Thyroid gland (tissue), 4 donors: ENCODE measurements at places on chromosomes 3 and 15.
A peak's percentile ranks its signal among the peaks of the same experiment; 100 is the strongest.

- DNase-seq = no peak
Measured at GRCh38 chr15:73786538-73786937, 33.4 kb upstream of the INSYN1 start.

- no peak for DNase-seq
Measured at GRCh38 chr15:85658816-85659215, 135.9 kb downstream of the KLHL25 start.

DNA sequence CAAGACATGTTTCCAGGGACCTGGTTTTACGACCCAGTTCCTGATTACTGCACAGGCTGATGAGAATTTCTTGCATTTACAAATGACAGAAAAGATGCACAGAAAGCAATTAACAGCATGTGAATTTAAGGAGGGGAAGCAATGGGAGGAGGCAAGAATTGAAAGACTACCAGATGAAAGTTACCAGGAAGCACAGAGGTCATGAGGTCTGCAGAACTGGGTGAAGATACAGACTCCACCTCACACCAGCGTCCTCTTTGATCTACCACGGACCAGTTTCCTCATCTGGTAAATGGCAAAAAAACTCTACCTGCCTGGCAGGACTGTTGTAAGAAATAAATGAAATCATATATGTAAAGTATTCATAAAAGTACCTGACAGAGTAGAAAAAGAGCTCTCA is 266.0 kb downstream of the MAGI1 start:
- no peak for DNase-seq

DNA sequence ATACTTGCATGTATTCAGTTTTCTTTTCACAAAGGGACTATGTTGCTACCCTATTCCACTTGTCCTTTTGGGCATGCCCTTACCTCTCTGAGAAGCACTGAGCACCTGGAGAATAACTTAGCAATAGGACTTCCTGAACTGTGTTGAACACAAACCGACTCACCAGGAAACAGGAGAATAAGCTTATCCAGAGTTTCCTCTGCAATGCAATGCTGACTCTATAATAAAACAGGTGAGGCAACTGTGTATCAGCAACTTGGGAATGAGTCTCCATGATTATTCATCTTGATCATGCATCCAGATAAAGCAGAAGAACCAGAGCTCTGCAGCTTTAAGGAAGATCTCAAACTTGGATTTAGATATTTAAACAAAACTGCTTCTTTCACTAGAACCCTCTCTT is 806.5 kb downstream of the IGSF11 start:
- DNase-seq = no peak

DNA sequence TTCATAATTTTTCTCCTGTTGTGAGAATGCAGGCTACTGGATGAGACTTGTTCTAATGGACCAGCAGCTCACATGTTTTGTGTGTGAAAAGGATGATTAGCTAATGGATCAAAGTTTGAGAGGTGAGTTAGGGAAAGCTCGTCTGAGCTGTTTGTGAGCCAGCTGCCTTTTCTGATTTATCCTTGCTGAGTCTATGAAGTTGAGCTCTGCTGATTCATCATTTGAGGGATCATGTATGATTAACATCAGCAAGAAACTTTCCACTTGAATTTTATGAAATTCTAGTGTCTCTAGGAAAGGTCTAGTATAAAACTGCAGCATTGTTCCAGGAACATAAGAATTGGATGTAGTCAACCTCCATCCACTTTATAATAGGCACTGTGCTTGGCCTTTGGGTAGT is 698.7 kb downstream of the NTRK3 start:
- DNase-seq = no peak

DNA sequence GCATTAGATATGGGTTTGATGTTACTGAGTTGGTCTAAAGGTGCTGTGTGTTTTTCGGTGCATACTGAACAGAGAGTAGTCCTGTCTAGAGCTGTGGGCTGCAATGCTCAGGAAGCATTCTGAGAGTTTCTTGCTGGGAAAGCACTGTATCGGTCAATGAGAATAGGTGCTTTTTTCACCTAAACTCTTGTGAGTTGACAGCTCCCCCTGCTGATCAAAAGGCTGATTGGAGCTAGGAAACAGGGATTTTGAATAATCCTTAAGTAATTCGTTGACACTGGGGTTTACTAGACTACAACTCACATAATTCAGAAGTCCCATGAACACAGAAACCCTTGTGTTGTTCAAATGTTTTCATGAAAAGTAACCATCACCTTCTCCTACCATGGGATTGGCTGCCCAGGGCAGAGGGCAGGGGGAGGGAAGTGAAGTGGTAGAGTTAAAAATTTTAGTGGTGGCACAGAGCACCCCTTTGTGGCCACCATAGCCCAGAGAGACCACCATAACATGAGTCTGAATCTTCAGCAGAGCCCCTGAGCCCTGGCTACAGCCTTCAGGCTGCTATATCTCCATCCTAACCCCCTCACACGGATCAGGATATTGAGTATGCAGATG is 13.0 kb upstream of the MANF start:
- peak; percentile 66 for DNase-seq

DNA sequence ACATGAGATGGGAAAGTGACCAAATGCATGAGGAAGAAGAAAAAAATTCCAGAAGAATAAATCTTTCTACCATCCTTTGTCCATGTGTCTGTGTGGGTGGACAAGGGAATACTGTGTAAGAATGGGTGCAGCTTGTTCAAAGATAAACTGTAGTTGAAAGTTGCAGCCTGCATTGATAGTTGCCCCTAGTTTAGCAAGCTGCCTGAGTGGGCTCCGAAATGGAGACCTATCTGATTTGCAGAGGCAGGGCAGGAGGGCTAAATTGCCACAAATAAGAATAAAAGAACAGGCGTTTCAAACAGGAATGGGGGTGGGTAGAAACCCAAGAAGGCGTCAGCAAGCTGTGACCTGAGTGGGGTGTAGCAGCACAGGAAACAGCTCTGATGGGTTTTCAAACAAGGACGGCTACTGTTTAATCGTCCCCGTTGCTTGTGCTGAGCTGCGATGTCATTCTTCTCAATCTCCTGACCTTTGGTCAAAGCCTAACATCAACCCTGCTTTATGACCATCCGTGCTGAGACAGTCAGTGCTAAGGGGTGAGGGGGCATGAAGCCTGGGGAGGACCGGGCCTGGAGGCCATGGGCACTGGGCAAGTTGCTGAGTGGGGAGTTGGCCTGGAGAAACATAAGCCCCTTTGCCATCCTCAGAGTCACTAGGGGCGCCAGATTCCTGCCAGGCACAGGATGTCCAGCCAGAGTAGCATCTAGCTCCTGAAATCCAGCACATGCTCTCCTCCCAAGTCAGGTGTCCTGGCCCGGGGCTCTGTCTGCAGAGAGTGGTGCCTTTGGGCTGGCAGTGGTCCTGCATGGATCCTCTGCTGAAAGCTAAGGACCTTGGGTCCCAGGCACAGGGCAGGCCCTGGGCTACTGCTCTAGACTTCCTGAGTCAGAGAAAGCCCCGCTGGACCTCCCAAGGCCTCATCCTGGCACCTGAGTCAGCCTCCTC is 19.2 kb upstream of the C15orf39 start:
- peak; percentile 13 for DNase-seq

- no peak for DNase-seq
Measured at GRCh38 chr15:31397851-31398661, 71.4 kb downstream of the KLF13 start.

- no peak for DNase-seq
Measured at GRCh38 chr3:79558943-79559342, 208.9 kb downstream of the ROBO1 start.

DNA sequence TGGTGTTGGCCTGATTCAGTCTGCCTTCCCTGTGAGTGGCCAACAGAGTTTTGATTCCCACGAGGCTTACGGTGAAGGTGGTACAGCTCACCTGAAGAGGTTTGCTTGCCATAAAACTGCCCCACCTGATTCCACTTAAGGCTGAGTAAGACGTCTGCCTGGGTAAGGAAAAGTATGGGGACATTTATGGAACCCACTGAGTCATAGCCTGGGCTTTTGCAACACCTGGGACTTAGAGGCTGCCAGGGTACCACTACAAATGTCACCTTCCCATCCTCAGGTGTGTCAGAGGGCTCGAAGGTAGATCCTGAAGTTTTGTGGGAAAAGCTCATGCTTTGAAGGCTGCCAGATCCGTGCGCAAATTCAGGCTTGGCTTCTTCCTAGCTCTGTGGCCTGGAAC is 56.9 kb upstream of the SLCO2A1 start:
- DNase-seq = no peak

GRCh38 chr3:45409921-45410320 is 21.5 kb downstream of the LARS2 start:
- no peak for DNase-seq

- no peak for DNase-seq
Measured at GRCh38 chr3:141965471-141965870, 89.0 kb downstream of the ATP1B3 start.

- DNase-seq = no peak
Measured at GRCh38 chr15:43899928-43900327, 73.1 kb downstream of the WDR76 start.

DNA sequence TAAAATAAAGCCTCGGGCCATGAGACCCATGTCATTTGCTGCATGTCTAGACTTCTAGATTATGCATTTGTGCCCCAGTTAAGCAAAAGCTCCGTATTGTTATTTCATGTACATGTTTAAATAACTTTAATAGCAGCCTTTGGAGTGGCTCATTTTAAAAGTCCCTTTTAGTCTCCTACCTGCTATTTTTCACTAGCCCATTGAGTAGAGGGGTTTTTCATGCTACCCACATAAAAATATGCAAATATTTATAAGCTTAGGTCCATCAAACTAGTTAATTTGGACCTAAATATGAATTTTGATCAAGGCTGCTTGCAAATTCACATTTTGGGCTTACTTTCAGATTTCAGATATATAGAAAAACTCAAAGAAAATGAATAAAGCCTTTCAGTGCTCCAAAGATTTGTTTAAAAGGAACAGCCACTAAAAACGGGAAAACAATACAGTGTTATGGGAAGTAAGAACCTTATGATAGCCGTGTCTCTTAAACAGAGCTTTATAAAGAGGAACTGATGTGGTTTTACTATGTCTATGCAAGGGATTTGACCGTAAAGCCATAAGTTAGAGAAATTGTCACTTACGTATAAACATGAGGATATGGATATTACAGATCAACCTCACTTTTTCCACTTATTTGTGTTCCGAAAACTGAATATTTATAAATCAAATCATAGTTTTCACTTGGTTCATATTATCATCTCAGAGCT is 30.0 kb downstream of the FILIP1L start:
- DNase-seq = no peak

DNA sequence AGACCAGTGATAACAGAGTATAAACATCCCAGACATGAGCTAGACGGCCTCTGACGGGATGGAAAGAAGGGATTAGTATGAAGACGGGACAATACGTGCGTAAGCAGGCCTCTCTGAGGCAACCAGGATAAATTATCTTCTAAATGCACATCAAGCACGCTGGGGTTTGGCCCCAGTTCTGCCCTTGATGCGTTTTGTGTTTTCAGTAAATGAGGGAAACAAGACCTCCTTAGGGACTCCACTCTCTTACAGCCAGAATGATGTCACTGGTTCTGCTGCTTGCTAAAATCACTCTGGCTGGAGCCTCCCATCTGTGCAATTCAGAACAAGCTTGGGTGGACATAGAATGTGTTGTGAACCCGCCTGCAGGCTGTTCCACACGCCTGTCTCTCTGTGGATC is 156.0 kb upstream of the MCTP2 start:
- DNase-seq = peak; percentile 7

DNA sequence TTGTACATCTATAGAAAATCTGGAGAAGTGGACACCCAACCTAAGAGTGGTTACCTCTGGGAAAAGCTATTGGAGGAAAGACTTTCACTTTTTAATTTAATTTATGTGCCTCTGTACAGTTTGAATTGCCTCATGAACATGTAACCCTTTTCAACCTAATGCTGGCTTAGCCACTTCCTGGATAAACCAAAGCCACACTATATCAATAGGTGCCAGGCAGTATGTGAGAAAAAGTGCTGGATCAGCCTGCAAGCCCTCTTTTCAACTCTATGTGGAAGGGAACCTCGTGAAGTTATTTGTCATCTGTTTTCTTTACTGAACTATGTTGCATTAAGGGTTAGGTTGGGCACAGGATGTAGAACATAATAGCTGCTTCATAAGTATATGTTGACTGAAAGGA is 9.3 kb upstream of the TOPAZ1 start:
- DNase-seq = no peak

DNA sequence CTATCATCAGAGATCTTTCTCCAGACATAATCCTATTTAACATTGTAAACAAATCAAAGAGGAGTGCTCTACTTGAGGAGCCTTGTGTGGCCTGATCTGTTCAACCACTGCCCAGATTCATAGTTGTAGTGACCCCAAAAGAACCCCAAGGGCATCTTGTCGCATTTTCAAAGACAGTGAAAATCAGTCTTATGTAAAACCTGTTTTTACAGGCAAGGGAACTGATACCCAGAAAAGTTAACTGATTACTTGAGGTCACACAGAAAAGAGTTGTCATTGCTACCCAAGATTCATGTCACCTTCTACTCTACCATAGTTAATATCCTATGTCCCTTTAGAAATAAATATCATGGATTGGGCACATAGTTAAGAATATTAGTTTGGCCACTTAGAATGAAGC is 40.5 kb upstream of the ARPP21 start:
- DNase-seq = no peak

GRCh38 chr15:61700803-61701202 is 359.4 kb downstream of the VPS13C start:
- DNase-seq = no peak

DNA sequence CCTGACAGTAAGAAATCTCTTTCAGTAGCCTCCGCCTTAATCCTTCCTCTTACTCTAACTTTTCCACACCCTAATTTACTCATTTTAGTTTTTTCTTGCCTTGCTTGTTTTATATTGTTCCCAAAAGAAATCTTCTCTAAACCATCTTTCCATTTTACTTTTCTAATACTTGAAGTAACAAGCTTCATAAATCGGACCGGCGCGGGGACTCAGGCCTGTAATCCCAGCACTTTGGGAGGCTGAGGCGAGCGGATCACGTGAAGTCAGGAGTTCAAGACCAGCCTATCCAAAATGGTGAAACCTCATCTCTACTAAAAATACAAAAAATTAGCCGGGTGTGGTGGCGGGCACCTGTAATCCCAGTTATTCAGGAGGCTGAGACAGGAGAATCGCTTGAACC is 17.3 kb downstream of the ZNF148 start:
- no peak for DNase-seq

GRCh38 chr3:13195374-13195773 is 122.1 kb upstream of the IQSEC1 start:
- DNase-seq = no peak

DNA sequence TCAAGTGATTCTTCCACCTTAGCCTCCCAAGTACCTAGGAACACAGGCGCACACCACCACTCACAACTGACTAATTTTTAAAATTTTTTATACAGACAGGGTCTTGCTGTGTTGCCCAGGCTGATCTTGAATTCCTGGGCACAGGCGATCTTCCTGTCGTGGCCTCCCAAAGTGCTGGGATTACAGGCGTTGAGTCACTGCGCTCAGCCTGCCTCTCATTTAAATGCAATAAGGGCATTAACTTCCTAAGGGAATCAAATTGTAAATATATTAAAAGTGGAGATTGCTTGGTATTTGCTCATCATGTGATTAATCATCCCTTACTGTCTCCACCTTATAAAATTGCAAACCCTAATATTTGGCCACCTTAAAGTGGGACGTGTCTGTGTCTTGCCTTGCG is 65.2 kb downstream of the PGPEP1L start:
- no peak for DNase-seq

- peak; percentile 27 for DNase-seq
Measured at GRCh38 chr15:39887832-39888231, 32.2 kb downstream of the GPR176 start.

GRCh38 chr3:112736386-112736785 is 95.4 kb upstream of the CCDC80 start:
- DNase-seq = no peak
